Jurkat, Clone E6-1 (cell line): ENCODE measurements at places on chromosomes 6 and 20.

DNA sequence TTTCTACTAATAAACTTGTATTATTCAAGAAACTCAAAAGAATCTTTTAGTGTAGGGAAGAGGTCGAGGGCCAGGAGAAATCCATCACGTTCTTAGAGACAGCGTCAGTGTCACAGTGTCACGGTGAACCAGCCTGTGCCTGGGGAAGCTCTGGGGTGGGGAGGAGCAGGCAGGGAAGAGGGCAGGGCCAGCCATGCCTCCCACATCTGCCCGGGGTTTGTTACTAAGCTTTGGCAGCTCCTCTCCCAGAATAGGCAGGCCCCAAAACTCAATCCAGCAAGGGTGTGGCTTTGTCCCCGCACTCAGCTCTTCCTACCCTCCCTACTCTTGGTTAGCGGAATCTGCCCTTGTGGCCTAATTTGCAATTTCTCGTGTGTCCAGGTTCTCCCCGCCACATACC lies 72.9 kb downstream of the TCP11 start:
- DNase-seq, result no peak

- DNase-seq, result no peak
These were observed 100.9 kb downstream of the TMEM200A start for GRCh38 chr6:130466748-130467061.

- no peak for DNase-seq
These were observed 11.3 kb downstream of the KDM1B start for GRCh38 chr6:18166312-18167036.

- no peak for DNase-seq
These were observed 36.4 kb upstream of the ENPP5 start for GRCh38 chr6:46207174-46207573.
